Stimulated activated CD4-positive, alpha-beta T cell treated with anti-CD3 and anti-CD28 coated beads, TNF-alpha, amount 100 ng/mL, for 1 hour (primary cell): ENCODE measurements at places on chromosomes 6 and 20.

- DNase-seq = peak; percentile 27
Observed at GRCh38 chr6:42929821-42930360, 611 bp downstream of the CNPY3 start.

- peak; percentile 98 for DNase-seq
Observed at GRCh38 chr6:8063761-8064637, at the start of gene BLOC1S5. Gene BLOC1S5, minus strand, starts transcription at chr6:8064389. Its CDS starts 13 bp downstream, at chr6:8064376.

- no peak for DNase-seq
Observed at GRCh38 chr6:7267466-7268091, 45.4 kb downstream of the SSR1 start.

GRCh38 chr20:819680-820322 is 13.7 kb upstream of the FAM110A start:
- no peak for DNase-seq

DNA sequence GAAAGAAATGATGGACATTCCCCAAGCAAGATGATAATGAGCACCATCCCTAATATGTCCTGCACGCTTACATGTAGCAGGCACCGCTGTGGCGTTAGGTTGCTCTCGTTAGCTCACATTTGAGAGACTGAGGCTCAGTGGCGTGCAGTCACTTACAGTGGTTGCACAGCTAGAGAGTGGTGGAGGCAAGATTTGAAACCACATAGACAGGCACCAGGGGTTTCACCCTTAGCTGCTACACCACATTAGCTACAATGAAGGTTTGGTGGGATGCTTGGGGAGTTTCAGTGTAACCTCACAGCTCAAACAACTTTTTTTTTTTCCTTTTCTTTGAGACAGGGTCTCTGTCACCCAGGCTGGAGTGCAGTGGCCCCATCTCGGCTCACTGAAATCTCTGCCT is 3.7 kb downstream of the COX4I2 start:
- DNase-seq = no peak

- DNase-seq = no peak
Observed at GRCh38 chr20:57425150-57426013, 34.2 kb downstream of the RBM38 start.

DNA sequence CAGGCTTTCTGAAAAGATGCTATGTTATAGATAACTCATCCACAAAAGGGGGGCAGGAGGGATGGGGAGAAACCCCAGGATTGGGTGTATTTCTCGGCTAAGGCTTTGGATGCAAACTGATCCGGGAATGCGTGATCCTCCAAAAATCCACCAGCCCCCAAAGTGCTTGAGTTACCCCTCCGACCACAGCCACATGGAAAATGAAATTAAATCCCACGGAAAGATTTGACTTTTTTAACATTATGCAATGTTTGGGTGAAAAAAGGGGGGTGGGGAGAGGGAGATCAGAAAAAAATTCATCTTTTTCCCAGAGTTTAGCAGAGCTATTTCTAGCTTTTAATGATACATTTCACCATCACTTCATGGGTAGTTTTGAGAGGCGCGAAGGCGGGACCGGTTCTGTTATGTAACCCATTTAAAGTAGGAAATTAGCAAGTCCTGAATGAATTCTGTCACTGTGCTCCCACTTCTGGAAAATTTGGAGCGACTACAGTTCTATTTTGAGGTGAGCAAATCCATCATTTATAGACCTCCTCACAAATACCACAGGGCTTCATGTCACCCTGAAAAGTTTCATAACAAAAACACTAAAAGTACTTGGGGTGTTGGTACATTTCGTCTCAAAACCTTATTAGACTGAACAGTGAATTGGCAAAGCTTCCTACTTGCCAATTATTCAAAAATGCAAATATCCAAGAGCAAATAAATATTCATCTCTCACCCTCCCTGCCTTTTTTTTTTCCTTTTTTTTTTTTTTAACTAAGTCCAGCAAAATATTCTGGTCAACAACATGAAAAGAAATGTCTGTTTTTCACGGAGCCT is 51.9 kb upstream of the NFATC2 start:
- no peak for DNase-seq

DNA sequence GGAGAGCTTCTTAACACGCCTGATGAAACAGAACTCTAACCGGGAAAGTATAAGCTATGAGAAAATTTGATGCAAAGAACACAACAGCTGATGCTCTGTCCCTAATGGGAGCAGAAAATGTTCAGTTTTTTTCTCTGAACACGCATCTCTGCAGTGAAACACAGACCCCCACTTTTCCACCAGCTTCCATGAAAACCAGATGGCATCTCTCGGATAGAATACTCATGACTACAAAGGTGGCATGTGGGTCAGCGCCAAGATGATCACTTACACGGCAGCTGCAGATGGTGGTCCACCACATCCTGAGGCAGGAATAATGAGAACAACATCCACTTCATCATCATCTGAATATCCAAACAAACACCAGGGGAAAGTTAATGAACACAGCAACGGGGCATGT is 85.2 kb upstream of the CNR1 start:
- no peak for DNase-seq

DNA sequence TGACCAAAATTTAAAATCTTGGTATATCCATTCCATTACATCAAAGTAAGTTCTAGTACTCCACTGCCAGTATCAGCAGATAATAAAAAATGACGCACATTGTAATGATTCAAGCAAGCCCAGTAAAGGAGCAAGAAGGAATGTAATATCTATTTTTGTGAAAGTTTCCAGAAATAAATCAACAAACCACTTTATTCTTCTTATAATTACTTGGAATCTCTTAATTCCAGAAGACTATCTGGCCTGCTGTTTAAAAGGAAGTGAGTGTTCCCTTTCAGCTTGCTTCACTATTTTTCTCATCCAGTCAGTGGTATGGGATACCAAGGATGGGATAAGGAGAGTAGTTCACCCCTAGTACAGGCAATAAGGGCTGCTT is 42.2 kb upstream of the DSE start:
- DNase-seq = no peak

DNA sequence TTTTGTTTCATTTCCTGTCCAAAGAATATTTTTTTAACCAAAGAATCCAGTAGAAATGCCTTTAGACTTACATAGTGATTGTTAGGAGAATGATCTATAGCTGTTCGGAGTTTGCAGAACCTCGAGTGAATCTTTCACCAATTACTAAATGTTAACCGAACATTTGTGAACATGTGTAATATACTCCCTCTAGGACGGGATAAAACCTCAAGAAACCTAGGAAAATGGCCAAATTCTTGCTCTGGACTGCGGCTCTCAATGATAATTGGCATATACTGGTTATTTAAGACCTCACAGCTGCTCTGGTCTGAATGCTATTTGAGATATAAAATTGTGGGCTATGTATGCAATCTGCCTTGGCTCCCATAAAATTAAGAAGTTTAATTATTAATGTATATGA is 137.1 kb downstream of the PACRG start:
- no peak for DNase-seq

- no peak for DNase-seq
Observed at GRCh38 chr6:80163754-80164187, 57.3 kb downstream of the BCKDHB start.
